ENCODE measurements at places on chromosomes 3 and 15.

DNA sequence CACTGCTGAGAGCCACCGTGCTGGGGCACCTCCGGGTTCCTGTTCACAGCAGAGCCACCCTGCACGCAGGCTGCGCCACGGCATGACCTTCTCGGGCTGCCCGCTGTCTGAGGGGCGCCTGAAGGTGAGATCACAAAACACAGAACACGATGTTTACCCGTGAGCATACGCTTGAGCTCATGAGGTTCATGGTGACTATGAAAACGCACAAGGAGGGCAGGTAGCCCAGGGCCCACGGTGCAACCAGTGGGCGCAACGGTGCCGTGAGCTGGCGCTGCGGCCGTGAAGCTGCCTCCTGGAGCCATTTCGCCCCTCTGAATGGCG lies 36.1 kb downstream of the KLHL25 start:
- no peak for DNase-seq

- no peak for DNase-seq
Measured at GRCh38 chr15:46956881-46957280, 760.4 kb upstream of the SEMA6D start.

GRCh38 chr3:55167586-55168317 lies 239.9 kb upstream of the LRTM1 start:
- DNase-seq = no peak

DNA sequence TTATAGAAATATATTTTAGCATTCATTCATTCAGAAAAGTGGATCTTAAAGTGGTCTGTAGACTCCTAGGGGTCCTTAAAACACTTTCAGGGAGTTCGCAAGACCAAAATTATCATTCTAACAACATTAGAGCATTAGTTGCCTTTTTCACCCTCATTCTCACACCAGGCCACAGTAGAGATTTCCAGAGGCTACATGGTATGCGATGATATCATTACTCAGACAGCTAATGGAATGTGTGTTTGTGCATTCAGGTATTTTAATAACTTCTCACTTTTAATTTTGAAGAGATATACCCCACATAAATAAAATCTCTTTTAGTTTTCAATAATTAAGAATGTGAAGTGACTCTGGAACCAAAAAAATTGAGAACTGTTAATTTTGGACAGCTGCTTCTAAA lies 206.9 kb downstream of the NSUN3 start:
- DNase-seq = no peak

- DNase-seq = no peak
Measured at GRCh38 chr3:39205919-39206516, 13.6 kb upstream of the XIRP1 start.

DNA sequence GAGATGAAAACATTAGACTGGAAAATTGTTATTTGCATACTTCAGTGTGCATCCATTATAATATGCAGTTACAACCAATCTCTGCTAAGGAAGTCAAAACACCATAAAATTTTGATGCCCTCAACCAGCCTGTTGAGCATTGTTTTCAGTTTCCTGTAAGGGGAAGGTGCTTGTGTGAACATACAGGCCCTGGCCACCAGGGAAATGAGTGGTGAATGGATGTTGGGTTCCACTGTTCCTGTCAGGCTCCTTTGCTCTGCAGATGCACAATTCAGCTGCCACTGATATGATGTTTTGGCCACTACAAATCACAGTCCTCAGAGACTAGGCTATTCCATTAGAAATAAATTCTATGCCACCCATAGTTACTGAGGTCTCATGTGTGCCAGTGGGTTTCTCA lies 184.6 kb downstream of the SYNPR start:
- DNase-seq = no peak

GRCh38 chr3:169984292-169984691 lies 17.7 kb downstream of the SEC62 start:
- DNase-seq = no peak

GRCh38 chr3:195240939-195241338 lies 30.0 kb downstream of the XXYLT1 start:
- DNase-seq = no peak

GRCh38 chr15:65561934-65562333 lies 31.7 kb downstream of the HACD3 start:
- DNase-seq = no peak

GRCh38 chr3:110383356-110383755 lies 688.3 kb upstream of the NECTIN3 start:
- DNase-seq = no peak

DNA sequence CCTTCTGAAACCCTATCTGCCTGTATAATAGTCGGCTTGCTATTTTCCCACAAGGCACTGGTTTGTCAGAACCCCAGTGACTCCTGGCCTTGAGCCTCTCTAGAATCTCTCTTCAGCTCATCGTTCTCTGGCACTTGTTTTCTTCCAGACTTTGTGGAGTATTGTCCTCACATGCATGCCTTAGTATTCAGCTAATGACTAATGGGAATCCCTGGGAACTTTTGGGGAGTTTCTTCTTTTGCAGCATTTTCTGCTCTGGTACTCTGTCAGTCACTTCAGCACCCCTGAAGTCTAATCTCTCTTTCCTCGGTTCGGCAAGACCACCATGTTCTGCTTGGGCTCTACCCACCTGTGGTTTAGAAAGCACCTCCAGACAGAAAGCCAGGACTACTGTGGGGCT lies 35.8 kb upstream of the THRB start:
- no peak for DNase-seq

GRCh38 chr3:42501321-42501680 lies 1.1 kb upstream of the VIPR1 start:
- DNase-seq = no peak

- no peak for DNase-seq
Measured at GRCh38 chr15:71654042-71654719, 156.2 kb upstream of the NR2E3 start.

DNA sequence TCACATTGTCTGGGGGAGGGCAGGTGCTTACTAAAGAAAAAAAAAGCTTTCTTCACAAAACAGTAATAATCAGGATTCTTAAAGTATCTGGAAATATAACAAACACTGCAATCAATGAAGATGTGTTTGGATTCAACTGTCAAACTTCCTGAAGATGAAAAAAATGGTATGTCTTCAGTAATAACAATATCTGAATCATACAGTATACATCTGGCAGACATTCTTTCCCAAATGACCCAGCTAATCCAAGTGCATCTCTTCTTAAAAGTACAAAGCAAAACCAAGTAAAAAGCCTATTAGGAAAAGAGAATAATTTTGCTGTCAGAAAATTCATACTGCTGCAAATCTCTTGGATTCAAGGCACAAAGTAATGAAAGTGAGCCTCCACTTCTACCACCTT lies 145.0 kb upstream of the MCTP2 start:
- DNase-seq = no peak

DNA sequence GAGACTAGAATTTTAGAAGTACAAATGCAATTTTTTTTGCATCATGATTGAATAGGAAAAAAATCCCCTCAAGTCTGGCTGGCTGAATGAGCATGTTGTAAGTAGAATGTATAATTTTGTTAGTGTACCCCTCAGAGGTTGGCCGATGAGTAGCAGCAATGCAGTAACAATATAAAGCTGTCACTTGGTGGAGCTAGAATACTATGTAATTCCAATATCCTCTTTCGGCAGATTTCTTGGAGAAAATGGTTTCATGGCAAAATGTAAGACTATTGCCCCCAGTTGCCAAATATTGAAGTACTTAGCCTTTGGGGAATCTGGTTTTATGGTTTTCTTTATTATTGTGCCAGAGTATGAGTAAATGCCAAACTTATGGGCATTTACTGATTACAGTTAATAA lies 39.8 kb upstream of the SGO1 start:
- no peak for DNase-seq

- no peak for DNase-seq
Measured at GRCh38 chr3:15391007-15391406, 36.3 kb downstream of the METTL6 start.

Data from GM18507 (cell line).